Mucosa of descending colon (tissue), 3 donors: ENCODE measurements at places on chromosomes 4 and X.

DNA sequence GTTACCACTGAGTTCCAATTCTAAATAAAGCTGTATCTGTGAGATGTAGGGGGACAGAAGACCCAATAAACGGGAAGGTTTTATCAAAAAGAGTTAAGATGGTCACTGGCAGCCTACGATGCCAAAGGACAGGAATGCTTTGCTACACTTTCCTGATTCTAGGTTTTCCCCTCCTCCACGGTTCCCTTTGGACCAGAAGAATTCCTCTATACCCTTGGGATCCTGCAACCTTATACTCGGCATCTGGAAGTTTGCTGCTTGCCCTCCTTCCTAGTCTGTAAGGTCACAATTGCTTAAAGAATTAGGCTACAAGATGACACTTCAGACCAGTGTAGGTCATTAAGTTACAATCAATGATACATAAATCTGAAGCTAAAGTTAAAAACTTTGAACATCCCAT is 64.3 kb downstream of the SCML2 start:
- no peak for DNase-seq

DNA sequence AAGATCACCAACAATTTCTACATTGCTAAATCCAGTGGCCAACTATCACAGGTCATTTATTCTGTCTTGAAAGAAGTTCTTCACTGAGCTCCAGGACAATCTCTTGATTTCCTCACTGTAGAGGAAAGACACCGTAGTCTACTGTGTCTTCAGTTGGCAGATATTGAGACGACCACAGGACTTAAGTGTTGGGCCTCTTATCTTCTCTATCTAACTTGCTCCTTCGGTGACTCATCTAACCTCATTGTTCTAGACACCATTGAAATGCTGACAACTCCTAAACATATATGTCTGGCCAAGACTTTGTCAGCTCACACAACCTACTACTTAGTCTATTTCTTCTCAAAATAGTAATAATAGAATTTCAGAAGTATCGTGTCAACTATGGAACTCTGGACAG is 425.8 kb downstream of the ARAP2 start:
- no peak for DNase-seq

- no peak for DNase-seq
Observed at GRCh38 chrX:36422368-36422767, 502.8 kb downstream of the CFAP47 start.

GRCh38 chr4:77600521-77601451 is 4.8 kb upstream of the CXCL13 start:
- DNase-seq = peak; percentile 50

DNA sequence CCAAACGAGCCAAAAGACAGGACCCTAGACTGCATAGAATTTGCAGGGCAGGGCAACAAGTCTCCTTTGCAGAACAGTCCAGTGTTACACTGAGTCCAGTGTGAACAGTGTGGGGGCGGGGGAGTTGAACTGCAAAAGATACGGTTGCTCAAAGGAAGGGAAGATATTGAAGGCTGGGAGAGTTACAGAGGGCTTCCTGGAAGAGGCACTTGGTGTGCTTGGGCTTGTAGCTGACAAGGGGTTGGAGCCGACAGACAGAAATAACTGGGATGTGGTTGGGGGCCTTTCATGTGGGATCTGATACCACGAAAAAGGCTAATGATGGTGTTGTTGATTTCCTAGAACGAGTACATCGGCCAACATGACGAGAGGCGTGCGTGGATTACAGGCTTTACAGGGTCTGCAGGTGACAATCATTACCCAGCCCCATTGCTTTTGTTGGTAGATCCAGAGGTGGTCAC is 6.1 kb downstream of the XPNPEP2 start:
- no peak for DNase-seq

DNA sequence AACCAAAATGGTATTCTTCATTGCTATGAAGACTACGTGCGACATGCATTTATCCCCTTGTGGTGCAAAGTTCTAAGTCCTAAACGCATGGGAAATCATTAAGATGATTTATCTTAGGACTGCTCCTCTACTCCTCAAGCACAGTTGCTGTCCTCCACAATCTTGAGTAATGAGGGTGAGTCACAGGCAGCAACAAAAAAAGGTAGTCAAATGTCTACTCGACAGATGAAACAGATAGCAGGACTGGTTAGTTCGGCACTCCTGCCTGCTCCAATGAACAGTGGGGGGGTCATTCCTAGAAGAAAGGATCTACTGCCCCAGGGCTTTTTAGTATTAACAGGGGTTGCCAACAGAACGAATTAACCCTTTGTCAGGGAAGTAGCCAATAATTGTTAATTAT is 233.7 kb upstream of the FGF13 start:
- DNase-seq = no peak

DNA sequence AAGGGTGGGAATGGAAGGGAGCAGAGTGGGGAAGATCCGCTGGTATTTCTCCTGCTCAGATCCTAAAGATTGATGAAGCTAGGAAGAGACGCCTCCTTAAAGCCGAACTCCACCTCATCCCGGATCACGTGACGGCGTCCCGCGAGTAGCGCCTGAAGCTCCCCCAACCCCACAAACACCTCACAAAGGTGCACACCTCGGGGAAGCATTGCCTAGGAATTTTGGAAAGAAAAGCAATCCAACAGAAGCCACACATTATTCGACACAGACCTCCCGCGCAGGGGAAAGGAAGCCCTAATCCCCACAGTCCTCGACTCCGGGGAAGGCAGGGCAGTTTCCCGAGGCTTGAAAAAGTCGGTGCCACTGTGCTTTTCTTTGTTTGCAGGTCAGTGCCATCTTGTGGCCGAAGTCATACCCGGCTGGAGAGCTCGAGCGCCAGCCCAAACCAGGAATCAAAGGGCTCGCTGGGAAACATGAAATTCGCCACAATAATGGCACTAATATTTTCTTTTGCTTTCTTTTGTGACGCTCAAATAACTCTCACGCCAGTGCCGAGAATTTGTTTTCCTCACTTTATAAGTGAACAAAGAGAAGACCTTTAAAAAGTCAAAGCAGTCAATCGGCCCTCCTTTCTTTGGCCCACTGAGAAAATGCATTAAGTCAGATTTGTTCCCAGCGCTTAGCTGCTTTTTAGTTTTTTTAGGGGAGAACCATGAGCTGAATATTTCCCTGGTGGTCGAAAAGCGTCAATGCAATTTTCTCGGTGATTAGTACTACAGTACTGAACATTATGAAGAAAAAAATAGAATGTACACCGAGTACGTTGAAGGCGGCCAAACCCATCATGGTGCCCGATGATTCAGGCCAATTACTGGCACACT is at the start of gene NPY1R:
TSS of gene NPY1R (minus strand) at position 71 of the 881 bp plus-strand sequence. CDS start 6,042 bp downstream, outside the sequence.
- peak; percentile 89 for DNase-seq

DNA sequence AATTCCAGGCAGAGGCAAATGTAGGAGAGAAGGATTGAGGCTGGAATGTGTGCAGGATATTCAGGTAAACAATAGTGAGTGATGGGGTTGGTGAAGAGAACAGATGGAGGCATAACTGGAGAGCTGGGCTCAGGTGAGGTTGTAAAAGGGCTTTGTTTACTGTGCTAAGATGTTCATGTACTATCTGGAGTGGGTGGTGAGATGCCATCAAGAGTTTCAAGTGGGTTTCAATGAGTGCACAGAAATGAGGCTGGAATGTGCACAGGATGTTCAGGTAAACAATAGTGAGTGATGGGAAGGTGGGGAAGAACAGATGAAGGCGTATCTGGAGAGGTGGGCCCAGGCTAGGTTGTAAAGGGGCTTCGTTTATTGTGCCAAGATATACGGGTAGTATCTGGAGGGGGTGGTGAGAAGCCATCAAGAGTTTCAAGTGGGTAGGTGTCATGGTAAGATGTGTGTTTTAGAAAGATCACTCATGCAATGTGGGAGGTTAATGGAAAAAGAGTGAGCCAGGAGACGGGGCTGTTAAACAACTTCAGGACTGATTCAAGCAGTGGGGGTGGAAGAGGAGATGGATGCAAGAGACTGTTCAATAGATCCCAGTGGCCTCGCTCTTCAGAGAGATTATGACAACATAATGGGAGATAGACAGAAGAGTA is 25.4 kb upstream of the NMU start:
- no peak for DNase-seq

DNA sequence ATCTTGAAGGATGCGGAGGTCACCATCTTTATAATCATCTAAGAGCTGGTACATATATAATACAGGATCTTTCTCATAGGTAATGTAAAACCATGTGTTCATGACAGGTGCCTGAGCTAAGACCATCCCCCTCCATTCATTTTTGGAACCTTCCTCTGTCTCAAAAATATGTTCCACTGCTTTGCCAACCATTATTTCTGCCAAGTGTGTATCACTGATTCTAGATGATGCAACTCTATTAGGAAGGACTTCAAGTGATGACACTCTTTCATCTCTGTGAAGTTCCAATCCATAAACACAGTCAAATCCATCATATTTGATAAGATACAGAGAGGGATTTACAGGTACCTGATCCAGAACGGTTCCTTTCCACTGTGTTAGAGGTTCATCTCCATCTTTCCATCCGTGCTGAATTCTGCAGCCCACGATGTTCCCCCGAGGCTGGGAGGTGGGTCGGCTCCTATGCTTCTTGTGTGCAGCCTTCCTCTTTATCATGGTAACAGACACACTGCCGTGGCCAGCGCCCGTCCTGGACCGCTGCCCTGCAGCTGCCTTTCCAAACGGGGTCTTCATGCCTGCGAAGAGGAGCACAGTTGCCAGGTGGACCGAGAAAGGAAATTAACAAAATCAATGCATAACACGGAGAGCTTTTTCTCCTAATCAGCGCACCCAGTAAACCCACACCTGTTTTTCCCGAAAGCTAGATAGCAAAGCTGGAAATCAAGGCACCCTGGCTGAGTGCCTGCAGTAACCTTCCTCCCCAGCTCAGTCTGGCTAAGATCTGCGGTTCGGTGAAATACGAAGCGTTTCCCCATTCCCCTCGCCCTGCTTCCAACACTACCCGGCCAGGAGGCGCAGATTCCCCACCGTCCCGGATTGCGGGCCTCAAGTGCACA is 718 bp downstream of the SPIN3 start:
- no peak for DNase-seq

DNA sequence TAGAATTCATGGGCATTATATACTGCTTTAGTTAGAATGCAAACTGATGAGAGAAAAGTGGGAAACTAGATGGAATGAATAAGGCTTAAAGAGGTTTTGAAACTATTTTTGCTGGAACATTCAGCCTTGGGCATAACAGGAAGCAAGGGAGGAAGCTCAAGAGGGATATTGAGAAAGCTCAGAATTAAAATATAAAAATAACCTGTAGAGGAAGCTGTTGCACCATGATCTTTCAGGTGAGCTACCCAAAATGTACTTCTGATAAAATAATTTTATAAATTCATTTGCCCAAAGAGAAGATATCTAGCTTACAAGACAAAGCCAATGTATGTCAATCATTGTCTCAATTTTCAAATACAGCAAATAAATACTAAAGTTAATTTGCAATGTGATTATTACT is 11.3 kb downstream of the GC start:
- DNase-seq = no peak

GRCh38 chrX:49079489-49080428 is at the start of gene WDR45:
Gene WDR45 (minus strand): TSS chrX:49079887. CDS start chrX:49078095, 1,792 bp downstream.
- DNase-seq = peak; percentile 78

GRCh38 chrX:48003367-48003757 is 427 bp downstream of the ZNF182 start:
- DNase-seq = peak; percentile 52

DNA sequence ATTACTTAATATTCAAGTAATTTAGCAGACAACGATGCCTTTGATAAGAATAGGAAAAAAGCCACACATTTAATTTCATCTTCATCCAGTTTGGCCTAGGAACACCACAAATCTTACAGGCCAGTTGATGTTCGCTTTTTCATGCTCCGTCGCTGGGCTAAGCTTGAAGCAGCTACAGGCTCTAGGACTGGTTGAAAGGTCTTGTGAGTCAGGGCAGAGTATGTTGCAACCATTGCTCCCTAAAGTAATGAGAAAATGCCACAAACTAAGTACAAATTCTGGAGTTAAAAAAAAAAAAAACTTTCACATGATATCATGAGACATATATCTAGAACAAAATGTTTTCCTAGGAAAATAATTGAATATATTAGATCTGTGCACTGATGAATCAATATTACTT is 123.8 kb downstream of the RPS6KA6 start:
- DNase-seq = no peak

DNA sequence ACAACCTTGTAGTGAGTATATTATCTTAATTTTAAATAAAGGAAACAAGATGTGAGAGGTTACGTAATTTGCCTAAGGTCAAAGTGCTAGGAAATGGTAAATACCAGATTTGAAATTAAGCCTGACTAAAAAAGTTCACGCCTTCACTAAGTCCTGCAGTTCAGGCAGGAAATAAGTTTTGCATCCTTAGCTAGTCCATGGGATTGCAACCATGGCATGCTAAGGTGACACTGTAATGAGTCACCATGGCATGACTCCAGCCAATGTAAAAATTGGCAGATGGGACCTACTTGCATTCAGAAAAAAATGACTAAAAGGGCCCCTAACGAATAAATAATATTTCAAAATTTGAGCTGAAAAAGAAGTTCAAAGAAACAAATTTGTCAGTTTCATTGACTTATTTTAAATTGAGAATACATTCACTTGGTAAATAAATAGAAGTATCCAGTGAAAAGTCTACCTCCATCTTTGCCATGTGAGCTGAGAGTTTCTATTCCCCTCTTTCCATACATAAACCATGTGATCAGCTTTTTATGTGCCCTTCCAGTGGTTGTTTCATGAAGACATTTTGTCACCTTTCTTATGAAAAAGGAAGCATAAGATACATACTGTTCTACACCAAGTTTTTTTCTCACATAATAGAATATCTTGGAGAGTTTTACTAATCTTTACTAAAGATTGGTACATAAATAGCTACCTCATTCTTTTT is 72.4 kb downstream of the ANKRD50 start:
- DNase-seq = no peak

DNA sequence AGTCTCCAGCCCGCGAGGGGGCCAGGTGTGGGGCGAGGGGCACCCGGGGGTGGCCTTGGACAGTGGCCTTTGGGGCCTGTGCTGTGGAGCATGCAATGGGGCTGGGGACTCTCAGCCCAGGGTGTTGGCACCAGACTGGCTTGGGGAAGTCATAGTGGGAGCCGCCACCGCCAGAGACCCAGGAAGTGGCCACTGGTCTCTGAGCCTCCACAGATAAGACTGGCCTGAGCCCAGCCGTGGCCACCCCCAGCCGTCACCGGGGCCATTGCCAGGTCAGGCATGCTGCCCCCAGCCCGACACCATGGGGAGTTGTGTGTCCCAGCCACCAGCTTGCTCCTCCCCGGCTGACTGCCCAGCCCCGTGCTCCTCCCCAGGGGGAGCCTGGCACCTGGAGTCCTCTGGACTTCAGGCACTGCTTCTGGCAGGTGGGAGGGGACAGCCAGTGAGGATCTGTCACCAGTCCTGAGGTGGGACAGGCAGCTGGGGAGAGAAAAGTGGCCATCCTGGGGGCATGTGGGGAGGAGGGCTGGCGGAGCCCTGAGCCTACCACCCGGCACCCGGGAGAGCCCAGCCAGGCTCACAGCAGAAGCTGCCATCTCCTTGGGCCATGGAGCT is 32.5 kb downstream of the TACC3 start:
- DNase-seq = no peak

GRCh38 chr4:114758066-114758465 is 159.5 kb downstream of the UGT8 start:
- DNase-seq = no peak

- DNase-seq = no peak
Observed at GRCh38 chr4:52987392-52988056, 125.4 kb downstream of the RASL11B start.

GRCh38 chr4:23999714-24000469 is 110.0 kb upstream of the PPARGC1A start:
- DNase-seq = no peak
